Melanocyte of skin (primary cell): ENCODE measurements at places on chromosomes 7 and 10. TPM values are rescaled to one million over a fixed set of nuclear protein-coding genes. Genes with fewer than 3 reads are reported as not detected.

The DOCK1 gene
- total RNA-seq: 45.4 and 112 TPM in 2 replicates

The PRLHR gene
- not detected in 2 replicates for total RNA-seq

The RTKN2 gene
- 2.5 and 4.8 TPM in 2 replicates for total RNA-seq

The ZCCHC24 gene
- 28.2 and 48.7 TPM in 2 replicates for total RNA-seq

The HABP2 gene
- not detected in 2 replicates for total RNA-seq

The ICA1 gene
- total RNA-seq: 4.7 and 7.9 TPM in 2 replicates

The ASZ1 gene
- total RNA-seq: not detected in 2 replicates

The TM9SF3 gene
- total RNA-seq: 78.9 and 81.9 TPM in 2 replicates

The CACNB2 gene
- 0.31 TPM in 1 of 2 replicates, not detected in the other for total RNA-seq

The DGKI gene
- total RNA-seq: 0.34 and 1.5 TPM in 2 replicates

The GIMAP6 gene
- total RNA-seq: not detected in 2 replicates

The ANXA7 gene
- 70.9 TPM in 2 replicates for total RNA-seq

The TFR2 gene
- 0.93 and 1.00 TPM in 2 replicates for total RNA-seq

The CH25H gene
- 0.69 and 0.73 TPM in 2 replicates for total RNA-seq

The CHAT gene
- not detected in 2 replicates for total RNA-seq

The CPED1 gene
- 0.15 and 0.67 TPM in 2 replicates for total RNA-seq

The FBH1 gene
- total RNA-seq: 69.5 and 89.8 TPM in 2 replicates

The AGMO gene
- 0.36 and 1.0 TPM in 2 replicates for total RNA-seq

The CLEC2L gene
- total RNA-seq: not detected in 2 replicates

The LRWD1 gene
- 35.6 and 48.6 TPM in 2 replicates for total RNA-seq

The ITGB8 gene
- 351 and 429 TPM in 2 replicates for total RNA-seq

The GARIN1A gene
- total RNA-seq: 1.4 and 1.5 TPM in 2 replicates

The TBX20 gene
- total RNA-seq: not detected in 2 replicates

The DNAJC9 gene
- total RNA-seq: 22.4 and 26.9 TPM in 2 replicates

The ZP3 gene
- total RNA-seq: 1.3 and 3.4 TPM in 2 replicates

The SLC13A1 gene
- not detected in 2 replicates for total RNA-seq

The SVOPL gene
- not detected in 2 replicates for total RNA-seq

The MOGAT3 gene
- total RNA-seq: not detected in 2 replicates

The MMD2 gene
- not detected in 2 replicates for total RNA-seq

The LRRC61 gene
- 3.3 and 4.1 TPM in 2 replicates for total RNA-seq

The SLC26A5 gene
- total RNA-seq: not detected in 2 replicates

The EPHA1 gene
- not detected in 2 replicates for total RNA-seq

The SPAM1 gene
- total RNA-seq: not detected in 2 replicates

The NEURL1 gene
- total RNA-seq: under 0.01 and 0.34 TPM in 2 replicates

The HOXA6 gene
- total RNA-seq: not detected in 2 replicates

The WEE2 gene
- total RNA-seq: not detected in 2 replicates

The EPHB6 gene
- under 0.01 TPM in 1 of 2 replicates, not detected in the other for total RNA-seq

The AKR1C4 gene
- not detected in 2 replicates for total RNA-seq
